ENCODE measurements at places on chromosomes 12 and 14.

GRCh38 chr14:106831322-106831720 lies 1304.9 kb downstream of the TMEM121 start:
- DNase-seq: peak; percentile 23

DNA sequence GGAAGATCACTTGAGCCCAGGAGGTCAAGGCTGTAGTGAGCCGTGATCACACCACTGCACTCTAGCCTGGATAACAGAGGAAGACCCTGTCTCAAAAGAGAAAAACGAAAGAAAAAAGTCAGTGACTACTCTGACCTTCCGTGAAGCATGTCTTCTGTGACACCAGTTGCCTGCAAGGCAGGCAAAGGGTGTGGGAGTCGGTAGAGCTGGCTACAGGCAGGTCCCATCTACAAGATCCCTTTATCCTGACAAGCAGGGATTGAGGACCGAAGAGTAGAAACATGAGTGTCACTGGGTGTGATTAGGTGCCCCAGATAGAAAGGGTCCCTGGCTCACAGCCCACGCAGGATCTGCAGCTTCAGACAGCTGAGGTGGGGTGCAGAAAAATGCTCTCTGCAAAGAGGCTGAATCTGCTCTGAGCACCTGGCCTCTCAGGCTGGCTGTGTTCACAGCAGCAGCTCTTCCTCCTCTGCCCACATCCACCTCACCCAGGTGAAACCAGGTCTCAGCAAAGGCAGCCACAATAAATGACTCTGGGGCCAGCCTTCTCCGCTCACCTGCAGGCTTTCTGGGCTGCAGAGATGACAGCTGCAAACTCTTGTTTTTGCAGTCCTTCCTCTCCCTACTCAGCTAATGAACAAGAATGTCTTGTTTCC lies 28.6 kb upstream of the HSP90B1 start:
- DNase-seq: peak; percentile 9

GRCh38 chr12:26831951-26832821 lies 808 bp downstream of the ITPR2 start:
- DNase-seq: peak; percentile 41

DNA sequence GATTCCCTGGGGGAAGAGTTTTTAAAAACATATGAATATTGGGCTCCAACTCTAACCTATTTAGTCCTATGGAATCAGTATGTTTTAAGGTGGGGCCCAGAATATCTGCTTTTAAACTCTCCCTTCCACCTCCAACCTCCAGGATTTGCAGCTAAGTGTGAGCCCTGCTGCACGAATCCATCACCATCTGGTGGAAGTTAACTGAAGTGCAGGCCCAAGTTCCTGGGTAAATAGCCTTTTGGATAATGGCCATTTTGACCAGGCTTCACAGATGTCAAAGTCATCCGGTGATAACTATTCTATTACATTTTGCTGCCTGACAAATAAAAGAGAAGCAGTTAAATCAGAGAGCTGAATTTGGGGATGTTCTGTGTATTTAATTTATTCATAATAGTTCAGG lies 58.1 kb upstream of the RMST start:
- DNase-seq: no peak

DNA sequence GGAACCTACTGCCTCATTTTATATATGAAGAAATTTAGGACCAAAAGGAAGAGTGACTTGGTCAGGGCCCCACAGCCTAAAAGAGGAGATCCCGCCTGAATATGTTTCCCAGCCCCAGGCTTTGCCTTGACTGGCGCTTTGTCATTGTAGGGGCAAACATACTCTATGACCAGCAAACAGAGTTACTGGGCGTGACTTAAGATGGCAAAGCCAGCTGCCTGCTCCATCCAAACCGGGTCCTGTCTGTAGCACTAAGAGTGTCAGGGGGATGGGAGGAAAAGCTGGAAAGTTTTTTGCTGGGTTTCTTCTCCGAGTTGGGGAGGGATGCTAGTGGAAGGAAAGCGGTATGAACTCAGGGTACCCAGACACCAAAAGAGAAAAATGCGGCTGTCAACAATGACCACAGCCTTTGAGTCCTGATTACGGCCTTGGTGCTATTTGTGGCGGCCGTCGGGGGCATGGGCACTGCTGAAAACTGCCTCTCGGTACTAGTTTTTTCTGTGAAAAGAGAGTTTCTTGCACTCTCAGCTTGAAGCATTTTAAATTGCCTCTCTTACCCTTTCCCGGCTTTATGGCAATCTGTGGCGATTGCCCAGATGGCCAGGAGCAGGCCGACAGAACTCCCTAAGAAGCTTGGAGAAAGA lies 82.7 kb downstream of the PRIMA1 start:
- no peak for DNase-seq

- DNase-seq: no peak
Measured at GRCh38 chr12:114411071-114411837, 5.3 kb upstream of the TBX5 start.

DNA sequence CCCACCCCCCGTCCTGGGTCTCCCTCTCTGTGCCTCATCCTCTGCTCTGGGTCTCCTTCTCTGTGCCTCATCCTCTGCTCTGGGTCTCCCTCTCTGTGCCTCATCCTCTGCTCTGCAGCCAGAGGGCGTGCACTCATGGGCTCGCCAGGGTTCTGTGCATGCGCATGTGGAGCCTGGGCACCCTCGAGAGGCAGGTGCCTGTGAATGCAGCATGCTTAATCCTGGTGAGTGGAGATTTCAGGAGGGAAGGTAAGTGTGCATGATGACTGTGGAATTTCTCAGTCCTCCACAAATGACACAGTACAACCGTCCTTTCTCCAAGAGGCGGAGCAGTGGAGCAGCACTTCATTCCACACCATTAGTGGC lies 65.2 kb downstream of the EP400 start:
- DNase-seq: no peak

All from effector memory CD4-positive, alpha-beta T cell (primary cell).